ENCODE measurements at places on chromosomes 7 and 10. TPM values are rescaled to one million over a fixed set of nuclear protein-coding genes. Genes with fewer than 3 reads are reported as not detected.

GPR26 gene
- total RNA-seq = not detected

IL2RA gene
- total RNA-seq = not detected

SNX10 gene
- total RNA-seq = not detected

FOXP2 gene
- not detected for total RNA-seq

OR6V1 gene
- not detected for total RNA-seq

ITIH5 gene
- not detected for total RNA-seq

MMRN2 gene
- total RNA-seq = 6.8 TPM

CPA2 gene
- not detected for total RNA-seq

TUBB8 gene
- total RNA-seq = not detected

ERVW-1 gene
- not detected for total RNA-seq

FRA10AC1 gene
- total RNA-seq = 3.1 TPM

AKR1C4 gene
- total RNA-seq = not detected

SPDYE11 gene
- not detected for total RNA-seq

All from cardiac atrium fibroblast (primary cell).